ENCODE measurements at places on chromosomes 7 and 10.

DNA sequence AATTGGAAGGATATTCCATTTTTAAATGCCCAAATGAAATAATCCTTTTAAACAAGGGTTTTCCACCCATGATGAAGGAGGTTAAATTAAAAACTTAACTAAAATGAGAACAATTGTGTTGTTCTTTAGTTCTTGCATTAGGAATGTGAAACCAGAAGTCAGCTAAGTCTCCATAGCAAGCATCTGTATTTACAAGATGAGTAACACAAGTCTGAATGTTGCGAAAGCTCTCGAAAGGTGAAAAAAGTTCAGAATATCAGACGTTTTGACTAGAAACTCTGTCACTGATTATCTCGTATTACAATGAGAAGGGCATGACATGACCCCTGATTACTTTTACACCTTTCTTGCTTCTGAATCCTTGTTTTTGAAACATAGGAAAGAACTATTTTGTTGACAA, 149.6 kb downstream of the BICC1 start:
- DNase-seq = peak; percentile 71

GRCh38 chr10:25966844-25967243, 32.8 kb downstream of the MYO3A start:
- no peak for DNase-seq

DNA sequence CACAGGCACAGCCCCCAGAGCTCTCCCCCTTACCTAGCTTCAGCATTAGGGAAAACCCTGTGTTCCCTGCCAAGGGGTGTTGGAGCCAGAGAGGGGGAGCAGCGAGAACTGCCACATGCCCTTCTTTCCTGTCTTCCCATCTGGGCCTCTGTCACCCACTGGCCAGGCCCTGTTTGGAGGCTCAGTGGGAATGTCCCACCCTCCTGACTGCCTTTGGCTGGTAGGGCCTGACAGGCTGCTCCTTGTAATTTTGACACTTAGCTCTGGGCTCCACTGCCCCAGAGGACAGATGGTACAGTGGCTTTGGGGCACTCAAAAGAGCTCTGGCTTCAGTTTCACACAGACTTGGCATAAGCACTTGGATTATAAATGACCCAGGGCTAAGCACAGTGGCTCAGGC, 50.6 kb downstream of the GRID2IP start:
- DNase-seq = no peak

DNA sequence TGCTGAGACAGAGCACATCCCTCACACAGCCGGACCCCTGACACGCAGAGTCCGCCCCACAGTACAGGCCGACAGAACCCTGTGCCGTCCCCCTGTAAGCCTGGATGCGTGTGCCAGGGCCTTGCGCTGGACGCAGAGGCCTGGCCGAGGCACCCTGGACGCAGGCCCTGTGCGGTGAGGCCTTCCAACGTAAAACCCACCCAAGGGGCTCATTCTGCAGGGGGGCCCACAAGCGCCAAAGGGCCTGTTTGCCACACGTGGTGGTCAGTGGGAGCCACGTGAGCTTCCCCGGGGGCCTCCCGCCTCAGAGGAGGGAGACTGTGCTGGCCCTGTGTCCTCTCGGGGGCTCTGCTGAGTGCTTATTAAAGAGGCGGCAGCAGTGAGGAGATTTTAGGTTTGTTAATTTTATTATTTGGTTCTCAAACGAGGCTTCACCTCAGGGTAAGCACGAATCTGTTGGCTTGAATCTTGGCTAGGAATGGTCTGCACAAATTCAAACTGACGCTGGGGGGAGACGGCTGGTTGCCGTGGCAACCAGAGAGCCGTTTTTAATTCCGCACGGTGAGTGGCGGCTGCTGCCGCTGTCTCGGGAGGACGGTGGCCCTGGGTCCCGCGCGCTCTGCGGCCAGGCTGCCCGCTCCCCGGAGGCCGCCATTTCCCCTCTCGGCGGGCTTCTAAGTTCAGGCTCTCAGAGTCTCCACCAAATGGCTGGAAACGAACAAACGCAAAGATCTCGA, 4.9 kb upstream of the ADGRA1 start:
- no peak for DNase-seq

GRCh38 chr10:117616179-117616578, 73.6 kb downstream of the EMX2 start:
- no peak for DNase-seq

Measured in myocyte (in vitro differentiated cells).